ENCODE measurements at places on chromosomes 4 and X.

DNA sequence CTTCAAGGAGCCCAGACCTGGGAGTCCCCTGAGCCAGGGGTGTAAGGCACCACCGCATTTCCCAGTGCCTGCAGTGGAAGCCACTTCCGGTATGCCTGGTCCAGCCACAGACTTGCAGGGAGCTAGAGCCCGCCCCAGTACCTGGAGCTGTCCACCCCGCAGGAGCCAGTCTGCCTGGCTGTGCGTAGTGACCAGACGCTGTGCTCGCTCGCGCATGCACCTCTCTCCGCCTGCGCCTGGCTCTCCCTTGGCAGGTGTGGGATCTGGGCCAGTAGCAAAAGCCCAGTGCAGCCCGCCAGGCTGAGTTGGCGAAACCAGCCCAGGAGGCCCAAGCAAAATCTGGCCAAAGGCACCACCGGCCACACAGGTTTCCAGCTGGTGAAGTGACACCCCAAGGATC lies 973.7 kb upstream of the AGA start:
- no peak for DNase-seq

GRCh38 chr4:173805884-173806283 lies 275.9 kb upstream of the HAND2 start:
- no peak for DNase-seq

DNA sequence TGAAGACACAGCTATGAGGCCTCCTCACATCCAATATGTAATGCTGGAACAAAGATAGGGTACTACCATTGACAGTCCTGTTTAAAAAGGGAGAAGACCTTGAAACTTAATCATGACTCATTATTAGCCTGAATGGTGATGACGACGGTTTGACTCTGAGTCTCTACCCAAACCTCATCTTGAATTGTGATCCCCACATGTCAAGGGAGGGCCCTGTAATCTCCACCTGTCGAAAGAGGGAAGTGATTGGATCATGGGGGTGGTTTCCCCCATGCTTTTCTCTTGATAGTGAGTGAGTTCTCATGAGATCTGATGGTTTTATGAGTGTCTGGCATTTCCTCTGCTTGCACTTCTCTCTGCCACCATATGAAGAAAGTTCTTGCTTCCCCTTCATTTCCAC lies 395.3 kb upstream of the CPEB2 start:
- no peak for DNase-seq

- DNase-seq = no peak
These were observed 57.9 kb downstream of the MND1 start for GRCh38 chr4:153402366-153402765.

GRCh38 chr4:86974551-86974994 lies 39.8 kb downstream of the AFF1 start:
- DNase-seq = no peak

DNA sequence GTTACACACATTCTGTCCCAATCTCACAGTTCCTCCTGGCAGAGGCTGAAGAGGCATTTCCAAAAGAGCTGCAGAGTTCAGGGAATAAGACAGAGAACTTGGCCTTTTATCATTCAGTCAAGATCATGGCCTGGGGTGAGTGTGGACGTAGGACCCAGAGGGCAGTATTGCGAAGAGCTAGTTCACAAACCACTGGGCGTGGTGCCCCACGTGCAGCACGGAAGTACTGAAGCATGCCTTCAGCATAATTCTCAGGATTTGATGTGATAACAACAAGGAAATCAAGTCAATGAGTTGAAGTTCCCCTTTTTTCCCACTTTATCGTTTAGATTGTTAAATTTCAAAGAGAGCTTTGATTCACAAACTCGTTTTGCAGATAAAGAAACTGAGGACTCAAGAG lies 117.7 kb downstream of the RELL1 start:
- no peak for DNase-seq

- no peak for DNase-seq
These were observed 945.3 kb upstream of the GRIA3 start for GRCh38 chrX:122238801-122239200.

DNA sequence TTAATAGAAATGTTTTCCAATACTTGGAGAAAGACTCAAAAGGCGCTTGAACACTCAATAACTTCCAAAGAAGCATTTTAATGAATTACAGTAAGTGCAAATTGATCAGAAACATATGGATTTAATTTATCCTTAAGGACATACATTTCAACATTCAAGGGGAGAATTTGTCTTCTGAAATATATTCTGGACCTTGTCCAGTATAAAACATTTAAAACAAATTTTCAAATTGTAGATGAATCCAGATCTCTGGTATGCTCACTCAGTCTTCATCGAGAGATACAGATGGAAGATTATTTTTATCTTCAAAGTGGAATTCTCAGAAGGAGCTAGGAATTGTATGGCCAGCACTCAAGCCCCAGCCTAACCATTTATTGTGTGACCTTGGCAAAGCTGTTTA lies 310.4 kb downstream of the ZNF674 start:
- no peak for DNase-seq

- no peak for DNase-seq
These were observed 68.9 kb downstream of the SH2D1A start for GRCh38 chrX:124415115-124415800.

GRCh38 chr4:43339435-43339834 lies 446.9 kb downstream of the GRXCR1 start:
- DNase-seq = no peak

- no peak for DNase-seq
These were observed at the start of gene CXCL3 for GRCh38 chr4:74038425-74039314. TSS of gene CXCL3 (minus strand) at chr4:74038689. CDS start at chr4:74038611, 78 bp downstream.

- DNase-seq = no peak
These were observed 24.0 kb downstream of the C4orf51 start for GRCh38 chr4:145703850-145704497.

DNA sequence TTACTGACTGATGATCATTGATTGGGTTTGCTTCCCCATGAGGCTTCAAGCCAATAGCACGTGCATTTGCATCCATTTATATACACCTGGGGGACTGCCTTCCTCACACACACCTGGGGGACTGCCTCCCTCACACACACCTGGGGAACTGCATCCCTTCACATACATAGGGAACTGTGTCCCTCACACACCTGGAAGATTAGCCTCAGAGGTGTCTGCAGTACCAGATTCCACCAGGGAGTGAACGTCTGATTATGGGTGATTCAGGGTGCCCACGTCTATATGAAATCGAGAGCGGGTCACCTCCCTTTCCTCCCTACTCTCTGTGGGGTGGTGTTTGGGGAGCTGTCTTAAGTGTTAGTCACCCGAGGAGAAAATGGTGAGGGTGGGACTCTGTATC lies 16.9 kb downstream of the CD99 start:
- no peak for DNase-seq

- no peak for DNase-seq
These were observed 16.9 kb downstream of the HELQ start for GRCh38 chr4:83438719-83439118.
